ENCODE measurements at places on chromosomes 16 and 17. TPM values are rescaled to one million over a fixed set of nuclear protein-coding genes. Genes with fewer than 3 reads are reported as not detected.

GRCh38 chr16:67480833-67481560 lies at the start of gene ATP6V0D1:
TSS of gene ATP6V0D1 (minus strand) at chr16:67481157. CDS start at chr16:67481086, 71 bp downstream.
- peak within 1 kb of the TSS; percentile 98 for H3K27ac ChIP-seq
- H3K36me3 ChIP-seq, result peaks cover 11% of the 10 kb centered on the region

- H3K36me3 ChIP-seq, result peaks cover 69% of the 10 kb centered on the region
- no peak overlapping the region for H3K4me3 ChIP-seq
- DNase-seq, result no peak
- no peaks in the 10 kb centered on the region for H3K27me3 ChIP-seq
- H3K27ac ChIP-seq, result peak overlapping the region; percentile 58
- peaks cover 12% of the 10 kb centered on the region for H3K4me1 ChIP-seq
Observed at GRCh38 chr17:78407387-78408000, 29.0 kb downstream of the PGS1 start.

Gene RBFOX1
- not detected for polyA plus RNA-seq

- no peak overlapping the region for H3K27ac ChIP-seq
- H3K36me3 ChIP-seq, result no peaks in the 10 kb centered on the region
- peaks cover 32% of the 10 kb centered on the region for H3K4me1 ChIP-seq
- no peak overlapping the region for H3K4me3 ChIP-seq
- no peak for DNase-seq
Observed at GRCh38 chr17:67519801-67520251, 142.7 kb downstream of the PITPNC1 start.

All from CD14-positive monocyte (primary cell).